ENCODE measurements at places on chromosomes 16 and 17. TPM values are rescaled to one million over a fixed set of nuclear protein-coding genes. Genes with fewer than 3 reads are reported as not detected.
A peak's percentile ranks its signal among the peaks of the same experiment; 100 is the strongest.

PARD6A gene
- polyA plus RNA-seq, result 4.4 TPM

- peak; percentile 63 for DNase-seq
These were observed 9.3 kb downstream of the GAS2L2 start for GRCh38 chr17:35743626-35744328.

PABPN1L gene
- 0.03 TPM for polyA plus RNA-seq

DNA sequence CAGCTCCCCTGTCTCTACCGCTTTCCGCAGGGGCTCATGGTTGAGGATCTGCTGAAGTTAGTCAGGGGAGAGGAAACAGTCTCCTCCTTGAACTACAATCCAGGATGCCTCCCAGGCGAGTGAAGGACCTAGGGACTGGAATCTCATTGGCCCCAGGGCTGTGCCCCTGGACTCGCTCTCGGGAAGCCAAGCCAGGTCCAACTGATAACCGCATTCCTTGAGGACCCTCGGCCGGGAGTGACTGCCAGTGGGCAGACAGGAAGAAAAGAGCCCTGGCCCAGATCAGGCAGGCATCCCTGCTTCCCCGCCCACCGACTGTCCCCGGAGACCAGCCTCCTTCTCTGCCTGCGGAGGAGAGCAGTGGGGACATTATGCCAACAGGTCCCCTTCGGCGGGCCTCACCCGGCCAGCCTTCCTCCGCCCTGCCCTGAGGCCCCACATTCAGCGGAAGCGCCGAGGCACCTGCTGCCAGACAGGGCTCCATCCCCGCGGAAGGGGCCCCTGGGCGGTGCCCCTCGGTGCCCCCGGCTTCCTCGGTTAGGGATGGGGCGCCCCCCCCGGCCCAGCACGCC, 776 bp downstream of the LRRC75A start:
- DNase-seq, result no peak

DNA sequence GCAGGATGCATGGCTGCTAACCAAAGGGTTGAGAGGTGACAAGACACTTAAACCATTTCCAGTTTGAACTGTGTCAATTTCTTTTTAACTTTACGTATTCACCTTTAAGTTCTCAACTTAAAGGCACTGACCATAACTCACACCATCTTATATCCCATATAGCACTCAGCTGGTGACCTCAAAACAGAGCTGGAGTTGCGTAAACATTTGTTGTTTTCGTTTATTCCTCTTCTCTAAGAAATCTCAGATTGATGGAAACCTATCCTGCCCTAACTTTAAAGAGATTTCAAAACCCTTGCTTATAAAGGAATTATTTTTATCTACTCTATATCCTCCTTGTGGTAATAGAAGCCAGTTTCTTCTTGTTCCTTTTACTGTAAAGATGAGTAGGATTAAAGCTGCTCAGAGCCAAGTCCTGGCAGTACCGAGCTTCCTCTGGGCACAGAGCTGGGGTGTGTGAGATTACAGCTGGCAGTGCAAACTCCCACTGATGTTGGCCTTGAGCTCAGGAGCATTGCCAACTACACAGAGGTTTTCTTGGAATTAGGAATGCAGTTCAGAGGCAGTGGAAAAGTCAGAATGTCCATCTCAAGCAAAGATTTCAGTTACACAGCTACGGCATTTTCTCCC, 1.3 kb downstream of the KCTD2 start:
- DNase-seq, result peak; percentile 34

TPSG1 gene
- polyA plus RNA-seq, result 0.71 TPM

- no peak for DNase-seq
These were observed 83.7 kb downstream of the LMF1 start for GRCh38 chr16:886802-887731.

DOK4 gene
- 19.7 TPM for polyA plus RNA-seq

GRCh38 chr16:8310323-8310722, 280.0 kb downstream of the TMEM114 start:
- no peak for DNase-seq

DNA sequence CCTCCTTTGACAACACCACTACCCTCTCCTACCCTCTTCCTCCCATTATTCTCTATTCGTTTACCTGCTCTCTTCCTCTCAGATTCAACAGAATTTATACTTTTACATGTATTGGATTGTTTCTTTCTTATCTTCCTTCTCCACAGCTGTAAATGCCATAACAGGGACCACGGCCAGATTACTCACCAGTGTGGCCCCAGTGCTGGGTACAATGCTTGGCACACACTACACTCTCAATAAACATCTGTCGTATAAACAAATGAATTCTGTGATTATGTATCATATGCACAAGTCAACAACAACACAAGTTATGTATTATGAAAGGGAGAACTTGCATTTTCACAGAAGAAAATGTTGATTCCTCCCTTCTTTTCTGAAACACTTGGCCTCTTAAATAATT, 20.0 kb downstream of the AARSD1 start:
- peak; percentile 35 for DNase-seq

GRCh38 chr17:66472123-66472522, 169.7 kb downstream of the PRKCA start:
- no peak for DNase-seq

DNA sequence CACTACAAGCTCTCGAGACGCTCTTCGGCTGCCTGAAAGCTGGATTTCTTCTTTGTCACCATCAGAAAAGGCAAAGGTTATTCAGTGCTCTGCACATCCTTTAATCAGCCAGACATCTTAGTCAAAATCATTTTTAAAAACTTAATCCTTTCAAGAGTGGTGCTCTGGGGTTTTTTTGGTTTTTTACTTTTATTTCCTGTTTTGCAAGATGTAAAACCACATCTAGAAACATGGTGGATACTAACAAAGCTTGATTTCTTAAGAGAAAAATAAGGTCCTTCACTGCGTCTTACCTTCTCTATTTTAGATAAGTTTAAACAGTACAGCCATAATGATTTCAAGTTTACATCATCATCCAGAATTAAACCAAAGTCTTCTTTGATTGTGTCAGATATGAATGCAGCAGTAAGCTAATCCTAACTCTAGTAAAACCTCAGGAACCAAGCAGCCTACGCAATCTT, 6.3 kb downstream of the ANKRD11 start:
- no peak for DNase-seq

DNA sequence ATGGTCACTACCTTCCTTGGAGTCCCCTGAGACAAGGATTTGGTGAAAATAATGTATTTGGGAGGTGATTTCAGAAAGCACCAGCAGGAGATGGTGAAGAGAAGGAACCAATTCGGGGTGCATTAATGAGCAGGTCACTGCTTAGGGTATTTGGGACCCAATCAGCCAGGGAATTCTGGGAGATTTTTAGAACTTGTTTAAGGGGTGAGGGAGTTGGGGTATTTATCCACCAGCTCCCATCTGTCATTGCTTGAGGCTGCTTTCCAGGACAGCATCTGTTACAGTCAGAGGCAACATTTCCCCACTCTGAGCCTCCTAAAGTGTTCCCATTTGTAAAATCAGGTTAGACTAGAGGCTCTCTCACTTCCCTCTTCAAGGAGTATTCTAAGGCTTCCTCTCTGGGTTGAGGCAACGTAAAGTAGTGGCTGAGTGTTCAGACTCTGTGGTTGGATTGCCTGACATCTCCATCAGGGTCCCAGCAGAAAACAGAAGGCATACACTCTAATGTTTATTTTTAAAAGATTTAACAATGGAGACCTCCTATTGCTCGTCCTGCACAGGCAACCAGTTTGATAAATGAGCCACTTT, 60.9 kb downstream of the CLEC19A start:
- DNase-seq, result no peak

DNA sequence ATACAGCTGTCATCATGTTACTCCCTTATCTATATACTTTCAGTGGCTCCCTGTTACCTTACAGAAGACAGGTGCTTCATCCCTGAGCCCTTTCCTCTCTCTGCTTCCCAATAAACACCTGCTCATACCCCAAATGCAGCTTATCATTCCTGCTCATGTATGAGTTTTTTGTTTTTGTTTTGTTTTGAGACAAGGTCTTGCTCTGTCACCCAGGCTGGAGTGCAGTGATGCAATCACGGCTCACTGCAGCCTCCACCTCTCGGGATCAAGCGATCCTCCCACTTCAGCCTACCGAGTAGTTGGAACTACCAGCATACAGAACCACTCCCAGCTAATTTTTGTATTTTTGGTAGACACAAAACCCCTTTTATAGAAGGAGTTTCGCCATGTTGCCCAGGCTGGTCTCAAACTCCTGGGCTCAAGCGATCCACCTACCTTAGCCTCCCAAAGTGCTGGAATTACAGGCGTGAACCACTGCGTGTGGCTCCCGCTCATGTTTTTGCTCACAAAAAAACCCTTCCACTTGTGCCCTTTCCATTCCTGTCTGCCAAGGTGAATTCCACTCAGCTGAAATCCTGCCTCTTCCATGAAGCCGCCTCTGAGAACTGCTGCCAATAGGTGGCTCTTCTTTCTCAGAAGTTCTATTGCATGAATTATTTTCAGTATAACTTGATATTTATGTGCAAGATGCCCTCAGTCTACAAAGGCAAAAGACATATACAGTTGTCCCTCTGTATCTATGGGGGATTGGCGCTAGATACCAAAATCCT, 7.9 kb upstream of the RNF157 start:
- DNase-seq, result no peak

CCDC47 gene
- 78.9 TPM for polyA plus RNA-seq

DNA sequence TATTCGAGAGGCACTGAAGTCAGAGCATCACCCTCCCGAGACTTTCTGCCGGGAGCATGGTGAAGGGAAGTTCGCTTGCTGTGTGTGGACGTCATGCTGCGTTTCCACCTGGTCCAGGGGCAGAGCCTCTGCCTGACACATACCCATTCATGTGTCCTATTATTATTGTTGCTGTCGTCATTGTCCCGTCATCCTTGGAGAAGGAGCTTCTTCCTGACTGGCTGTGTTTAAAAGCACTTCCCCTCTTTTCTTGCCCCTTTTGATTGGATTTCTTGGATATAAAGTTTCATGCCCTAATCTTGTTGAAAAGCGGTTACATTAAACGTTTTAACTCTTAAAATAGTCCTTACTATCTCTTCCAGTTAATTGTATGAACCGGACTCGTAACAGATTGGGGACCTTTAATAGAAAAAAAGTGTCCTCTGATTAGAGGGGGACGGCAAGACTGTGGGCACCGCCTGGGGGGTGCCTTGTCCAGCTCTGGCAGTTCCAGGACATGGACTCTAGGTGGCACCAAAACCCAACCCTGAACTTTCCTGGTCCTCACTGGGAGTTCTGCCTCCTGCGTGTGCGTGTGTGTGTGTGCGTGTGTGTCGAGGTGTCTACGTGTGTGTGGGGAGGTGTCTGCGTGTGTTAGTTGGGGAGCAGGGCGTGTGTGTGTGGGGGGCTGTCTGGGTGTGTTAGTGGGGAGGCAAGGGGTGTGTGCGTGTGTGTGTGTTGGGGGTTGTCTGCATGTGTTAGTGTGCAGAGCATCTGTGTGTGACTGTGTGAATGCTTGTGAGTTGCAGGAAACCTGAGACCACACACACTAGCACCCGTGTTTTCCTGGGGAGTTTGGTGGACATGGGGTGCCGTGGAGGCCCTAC, 133.3 kb upstream of the CIBAR2 start:
- peak; percentile 84 for DNase-seq

DNA sequence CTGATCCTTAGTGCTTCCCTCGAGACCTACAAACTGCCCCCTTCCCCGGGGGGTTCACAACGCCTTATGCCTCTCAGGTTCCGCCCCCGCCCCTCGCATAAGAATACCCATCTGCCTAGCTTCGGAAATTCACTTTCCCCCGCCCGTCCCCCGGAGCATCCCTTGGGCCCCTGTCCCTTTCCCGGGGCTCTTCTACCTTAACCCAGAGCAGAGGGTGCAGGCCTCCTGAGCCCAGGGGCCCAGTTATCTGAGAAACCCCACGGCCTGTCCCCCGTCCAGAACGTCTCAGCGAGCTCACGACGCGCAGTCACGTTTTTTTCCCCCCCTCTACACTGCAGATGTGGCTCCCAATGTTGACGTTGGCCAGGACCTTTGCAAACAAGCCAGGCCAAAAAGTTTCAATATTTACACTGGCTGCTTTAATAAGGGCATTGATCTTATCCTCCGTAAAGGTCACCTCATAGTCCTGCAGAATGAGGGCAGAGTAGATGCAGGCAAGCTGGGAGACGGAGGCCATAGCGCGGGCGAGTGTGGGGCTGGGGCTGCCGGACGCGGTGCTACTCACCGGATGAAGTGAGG, 1.4 kb upstream of the NBR1 start:
- DNase-seq, result peak; percentile 39

GRCh38 chr17:20116683-20117309, 107.6 kb downstream of the SPECC1 start:
- peak; percentile 71 for DNase-seq

DNA sequence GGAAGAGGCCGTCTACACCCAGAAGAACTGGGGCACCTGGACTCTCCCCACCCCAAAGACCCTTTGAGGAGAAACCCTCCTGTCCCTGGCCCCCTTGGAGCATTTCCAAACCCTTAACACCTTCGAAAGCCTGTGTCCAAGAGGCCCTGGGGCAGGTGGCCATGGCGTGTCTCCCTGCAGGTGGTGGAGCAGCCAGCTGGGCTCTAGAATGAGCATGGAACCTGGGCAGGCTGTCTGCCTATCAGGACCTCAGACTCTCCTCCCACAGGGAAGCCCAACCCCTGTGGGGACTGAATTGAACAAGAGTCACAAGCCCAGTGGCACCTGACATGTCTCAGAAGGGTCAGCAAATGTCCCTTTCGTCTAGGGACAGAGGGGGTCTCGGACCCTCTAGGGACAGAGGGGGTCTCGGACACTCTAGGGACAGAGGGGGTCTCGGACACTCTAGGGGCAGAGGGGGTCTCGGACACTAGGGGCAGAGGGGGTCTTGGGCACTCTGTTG, 8.4 kb downstream of the CBX4 start:
- DNase-seq, result no peak

PDE6G gene
- 1.8 TPM for polyA plus RNA-seq

TBC1D3I gene
- polyA plus RNA-seq, result 0.73 TPM

DNA sequence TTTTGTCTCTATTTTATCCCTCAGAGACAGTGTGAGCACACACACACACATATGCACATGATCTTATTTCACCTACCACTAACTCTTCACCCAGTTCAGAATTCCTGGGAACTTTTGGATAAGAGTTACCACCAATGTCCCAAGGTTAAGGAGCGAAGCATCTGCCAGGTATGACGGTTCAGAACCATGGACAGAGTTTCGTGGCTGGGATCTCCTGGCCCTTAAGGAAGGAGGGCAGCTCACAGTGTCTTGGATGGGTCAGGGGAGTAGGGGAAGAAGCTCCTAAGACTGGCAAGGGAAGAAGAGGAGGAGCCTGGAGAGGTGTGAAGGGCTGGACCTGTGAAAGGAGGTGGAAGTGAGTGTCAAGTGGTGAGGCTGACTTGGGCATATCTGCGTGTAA, 23.0 kb upstream of the TMEM132E start:
- DNase-seq, result no peak
